Activated CD4-positive, alpha-beta T cell treated with anti-CD3 and anti-CD28 coated beads, Interleukin-2, amount 50 U/mL, for 1 hour (primary cell): ENCODE measurements at places on chromosomes 16 and 17.

DNA sequence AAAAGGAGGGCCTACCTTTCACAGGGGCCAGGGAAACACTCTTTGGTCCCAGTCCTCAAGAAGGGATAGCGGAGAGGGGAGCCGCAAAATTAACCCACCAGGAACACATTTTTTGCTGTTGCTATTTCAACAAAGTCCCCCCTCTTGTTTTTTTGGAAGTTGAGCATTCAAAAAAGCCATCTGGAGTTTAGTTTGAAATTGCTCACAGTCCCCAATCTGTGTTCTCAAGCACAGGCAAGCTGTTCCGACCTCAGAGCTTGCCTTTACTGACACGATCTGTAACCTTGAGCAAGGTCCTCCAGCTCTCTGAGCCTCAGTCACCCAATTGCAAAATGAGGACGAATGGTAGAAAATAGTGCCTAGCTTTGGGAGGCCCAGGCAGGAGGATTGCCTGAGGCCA is 131.1 kb downstream of the ZNF423 start:
- no peak for DNase-seq

DNA sequence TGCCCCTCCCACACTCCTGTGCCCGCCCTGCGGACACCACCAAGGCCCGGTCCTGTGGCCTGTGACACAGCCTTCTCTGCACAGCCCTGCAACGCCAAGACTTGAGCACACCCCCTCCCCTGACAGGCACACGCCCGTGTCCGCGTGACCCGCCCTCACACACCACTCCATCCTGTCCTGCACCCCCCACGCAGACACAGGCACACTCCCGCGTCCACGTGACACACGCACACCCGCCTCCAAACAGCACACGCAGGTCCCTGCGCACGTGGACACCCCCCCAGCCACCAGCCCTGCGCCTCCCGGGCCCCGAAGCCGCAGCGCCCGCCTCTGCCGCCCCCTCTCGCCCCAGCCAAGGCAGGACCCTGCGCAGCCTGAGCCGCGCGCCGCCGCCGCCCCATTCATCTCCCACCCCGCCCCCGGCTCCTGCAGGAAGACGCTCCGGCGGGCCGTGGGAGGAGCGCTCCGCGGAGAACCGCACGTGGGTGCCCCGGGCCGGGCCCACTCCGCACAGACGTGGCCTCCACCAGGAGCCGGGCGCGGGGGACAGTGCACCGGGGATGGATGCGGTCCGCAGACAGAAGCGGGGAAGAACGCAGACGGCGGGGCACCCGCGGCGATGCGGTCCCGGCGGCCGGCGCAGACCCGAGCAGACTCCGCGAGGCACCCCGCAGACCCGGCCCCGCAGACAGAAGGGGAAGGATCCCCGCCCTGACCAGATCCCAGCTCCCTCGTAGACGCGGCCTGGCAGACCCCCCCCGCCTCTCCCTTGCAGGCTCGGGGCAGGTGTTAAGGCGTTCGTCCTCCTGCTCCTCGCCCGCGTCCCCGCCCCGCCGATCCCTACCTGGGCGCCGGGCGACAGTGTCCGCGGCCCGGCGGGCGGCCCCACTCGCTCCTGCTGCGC is 506 bp downstream of the CAMKK1 start:
- DNase-seq, result peak; percentile 74

- no peak for DNase-seq
These were observed 181.9 kb downstream of the SNX29 start for GRCh38 chr16:12158428-12158827.

DNA sequence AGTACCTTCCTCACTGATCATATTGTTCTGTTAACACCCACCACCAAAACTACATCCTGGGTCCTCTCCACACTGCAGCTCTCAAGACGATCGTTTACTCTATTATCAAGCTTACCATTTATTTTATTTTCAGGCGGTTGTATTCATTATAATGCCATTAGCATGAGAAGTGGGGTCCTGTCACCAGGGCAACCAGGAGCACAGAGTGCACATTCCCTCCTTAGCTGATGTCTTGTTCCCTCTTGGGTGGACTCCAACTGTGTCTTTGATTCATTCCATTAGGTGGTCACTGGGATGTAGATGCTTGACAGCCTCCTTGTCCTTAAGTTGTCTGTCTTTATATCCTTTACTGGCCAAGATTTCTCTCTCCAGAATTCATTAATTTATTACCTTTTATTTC is 965.9 kb upstream of the EEF2KMT start:
- no peak for DNase-seq

GRCh38 chr16:81796035-81796434 is 16.9 kb downstream of the PLCG2 start:
- no peak for DNase-seq

GRCh38 chr17:1110862-1111598 is 68.8 kb downstream of the ABR start:
- no peak for DNase-seq

DNA sequence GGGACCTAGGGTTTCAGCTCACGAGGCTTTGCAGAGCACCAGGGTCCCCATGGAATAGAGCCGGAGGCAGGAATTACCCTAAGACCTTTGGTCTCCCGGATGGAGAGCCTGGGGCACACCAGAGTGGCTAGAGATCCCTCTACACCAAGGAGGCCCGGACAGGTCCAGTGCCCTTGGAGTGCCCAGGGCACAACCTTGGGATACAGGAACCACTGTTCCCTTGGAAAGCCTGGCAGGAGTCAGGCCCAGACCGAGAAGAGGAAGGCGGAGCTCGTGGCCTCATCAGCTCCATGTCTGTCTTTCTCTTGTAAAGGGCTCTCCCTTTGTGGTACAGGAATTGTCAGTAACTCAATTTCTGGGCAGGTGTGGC is 3.8 kb upstream of the DBNDD1 start:
- DNase-seq, result no peak

DNA sequence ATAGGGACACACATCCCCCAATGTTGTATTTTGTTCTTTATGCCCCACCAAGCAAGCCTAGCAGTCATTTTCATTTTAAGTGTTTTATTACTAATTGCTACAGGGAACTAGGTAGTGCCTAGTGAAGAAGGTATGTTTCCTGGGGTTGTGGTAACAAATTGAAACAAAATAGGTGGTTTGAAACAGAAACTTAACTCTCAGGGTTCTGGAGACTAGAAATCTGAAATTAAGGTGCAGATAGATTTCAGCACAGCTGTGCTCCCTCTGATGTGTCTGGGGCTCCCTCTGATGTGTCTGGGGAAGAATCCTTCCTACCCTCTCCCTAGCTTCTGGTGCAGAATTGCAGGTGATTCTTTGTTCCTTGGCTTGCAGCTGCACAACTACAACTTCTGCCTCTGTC is 390.1 kb downstream of the ZFHX3 start:
- DNase-seq, result no peak

GRCh38 chr16:86538196-86538780 is 16.7 kb downstream of the MTHFSD start:
- no peak for DNase-seq

DNA sequence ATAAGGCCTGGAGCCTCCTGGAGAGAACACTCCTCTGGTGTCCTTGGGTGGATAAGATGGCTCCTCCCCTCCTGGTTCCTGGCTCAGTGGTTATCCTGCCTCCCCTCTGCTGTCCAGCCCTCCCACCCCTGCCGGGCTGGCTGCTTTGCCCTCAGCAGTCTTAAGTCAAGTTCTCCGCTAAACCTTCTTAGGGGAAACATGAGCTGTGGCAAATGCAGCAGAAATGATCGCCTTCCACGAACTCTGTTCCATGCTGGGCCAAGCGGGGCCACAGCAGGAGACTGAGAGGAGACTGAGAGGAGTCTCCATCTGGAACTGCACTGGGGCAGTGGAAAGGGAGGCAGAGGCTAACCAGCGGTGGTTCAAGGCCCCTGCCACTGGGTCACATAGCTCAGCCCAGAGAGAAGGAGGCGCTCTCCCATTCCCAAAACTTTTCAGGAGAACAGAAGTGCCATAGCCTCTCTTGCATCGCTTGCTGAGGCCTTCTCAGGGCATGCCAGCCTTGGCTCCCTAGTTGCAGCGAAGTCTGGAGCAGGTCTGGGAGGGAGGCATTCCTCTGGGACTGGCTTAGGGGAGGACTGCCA is 26.9 kb downstream of the TNS4 start:
- DNase-seq, result no peak

GRCh38 chr17:19370493-19370960 is 7.8 kb upstream of the MAPK7 start:
- no peak for DNase-seq

GRCh38 chr16:66487580-66488275 is 60.6 kb downstream of the BEAN1 start:
- no peak for DNase-seq

GRCh38 chr17:37488607-37489196 is 989 bp upstream of the DUSP14 start:
- peak; percentile 49 for DNase-seq

DNA sequence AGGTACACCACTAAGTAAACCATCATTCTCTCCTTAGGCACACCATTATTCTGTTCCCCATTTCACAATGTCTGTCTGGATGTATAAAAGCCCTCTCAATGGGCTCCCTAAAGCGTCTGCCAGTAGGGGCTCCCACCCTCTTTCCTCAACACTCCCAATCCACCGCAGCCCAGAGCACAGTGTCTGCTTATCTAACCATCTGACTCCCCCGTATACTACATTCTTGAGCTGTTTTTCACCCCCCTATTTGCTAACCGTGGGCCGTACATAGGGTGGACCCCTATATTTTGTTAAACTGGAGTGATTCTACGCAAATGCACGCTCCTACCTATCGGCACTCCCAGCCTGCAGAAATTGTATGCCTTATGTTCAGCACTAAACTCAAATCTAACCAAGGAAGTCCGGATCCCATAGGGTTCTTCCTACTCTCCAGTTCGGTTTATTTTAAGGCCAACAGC is 685 bp upstream of the PSMD3 start:
- DNase-seq, result no peak

GRCh38 chr16:10981697-10982216 is 37.4 kb downstream of the CLEC16A start:
- DNase-seq, result peak; percentile 33

DNA sequence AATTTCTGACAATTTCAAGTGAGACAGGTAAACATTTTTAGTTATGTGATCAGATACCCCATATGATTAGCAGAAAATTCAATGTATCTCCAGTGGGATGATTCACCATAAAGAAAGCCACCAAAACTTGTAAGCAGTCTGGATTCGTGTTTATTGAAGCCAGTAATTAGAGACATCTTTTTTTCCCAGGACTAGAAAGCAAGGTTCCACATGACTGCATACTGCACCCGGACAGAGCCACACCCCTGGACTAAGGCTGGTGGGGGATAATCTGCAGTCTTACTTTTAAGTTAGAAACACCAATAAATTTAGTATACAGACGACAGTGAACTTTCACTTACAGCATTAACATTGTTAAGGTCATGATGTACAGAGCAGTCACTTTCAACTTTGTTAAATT is 24.2 kb upstream of the CMTM4 start:
- DNase-seq, result no peak

GRCh38 chr17:55344514-55344997 is 77.1 kb downstream of the MMD start:
- DNase-seq, result no peak

GRCh38 chr16:788399-789126 is at the start of gene CHTF18:
Gene CHTF18 (plus strand): TSS chr16:788620. CDS start chr16:788685, 65 bp downstream.
- DNase-seq, result peak; percentile 92

DNA sequence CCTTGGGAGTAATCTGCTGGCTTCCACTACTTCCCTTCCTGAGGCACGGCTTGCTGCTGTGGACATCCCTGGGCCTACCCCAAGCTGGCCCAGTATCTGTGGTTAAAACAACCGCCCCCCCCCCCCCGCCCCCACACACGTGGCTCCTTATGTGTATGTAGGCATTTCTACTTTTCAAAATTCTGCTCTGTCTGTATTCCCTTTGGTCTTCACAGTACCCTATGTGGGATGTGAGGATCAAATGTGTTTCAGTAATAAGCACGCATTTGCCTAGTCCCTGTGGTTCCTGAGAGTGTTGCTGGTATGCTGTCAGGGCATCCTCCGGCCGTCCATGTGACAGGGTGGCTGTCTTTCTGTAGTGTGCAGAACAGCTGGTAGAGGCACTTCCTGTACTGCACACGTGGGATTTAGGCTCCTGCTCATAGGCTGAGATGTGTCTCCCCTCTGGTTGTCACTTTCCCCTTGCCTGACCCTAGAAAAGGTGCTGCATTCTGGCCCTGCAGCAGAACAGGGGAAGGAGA is 2.2 kb downstream of the NT5M start:
- peak; percentile 30 for DNase-seq

DNA sequence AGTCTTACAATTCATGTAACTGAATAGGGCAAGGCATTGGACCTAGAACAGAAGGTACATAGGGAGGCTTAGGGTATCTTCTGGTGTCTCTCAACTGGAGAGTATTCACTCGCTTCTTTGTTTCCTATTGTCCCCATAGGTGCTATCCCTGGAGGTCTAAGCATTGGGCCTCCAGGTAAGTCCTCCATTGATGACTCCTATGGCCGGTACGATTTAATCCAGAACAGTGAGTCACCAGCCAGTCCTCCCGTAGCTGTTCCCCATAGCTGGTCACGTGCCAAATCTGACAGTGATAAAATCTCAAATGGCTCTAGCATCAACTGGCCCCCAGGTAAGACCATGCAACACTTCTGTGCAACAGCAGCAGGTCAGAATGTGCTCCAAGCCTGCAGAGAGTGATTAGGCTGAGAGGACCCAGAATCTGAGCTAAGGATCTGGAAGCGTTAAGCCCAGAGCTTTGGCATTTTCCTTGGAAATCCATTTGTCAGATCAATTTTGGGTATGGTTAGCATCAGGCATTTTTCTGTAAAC is 35.7 kb downstream of the TMC6 start:
- no peak for DNase-seq

- DNase-seq, result no peak
These were observed 35.4 kb upstream of the ADORA2B start for GRCh38 chr17:15909481-15909991.

- no peak for DNase-seq
These were observed 31.0 kb upstream of the NGFR start for GRCh38 chr17:49464049-49464448.

DNA sequence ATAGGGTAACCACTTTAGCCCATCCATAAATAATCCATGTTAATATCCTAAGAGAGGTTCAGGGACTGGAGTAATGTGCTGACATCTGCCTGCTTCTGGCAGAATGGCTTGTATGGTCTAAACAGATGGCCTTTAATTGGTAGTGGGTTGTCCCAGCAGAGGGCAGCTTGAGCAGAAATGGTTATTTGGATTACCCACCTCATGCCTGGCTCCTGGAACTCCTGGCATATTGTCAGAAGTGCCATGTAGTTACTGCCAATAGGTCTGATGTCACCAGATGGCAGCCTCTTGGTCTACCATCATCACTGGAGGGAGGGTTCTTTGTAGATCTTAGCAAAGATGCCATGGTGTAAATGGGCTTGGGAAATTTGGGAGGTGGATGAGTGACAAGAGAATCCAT is 157.5 kb upstream of the SOX9 start:
- no peak for DNase-seq

GRCh38 chr16:78022347-78023060 is at the start of gene CLEC3A:
Gene CLEC3A (plus strand): TSS chr16:78022548. CDS start chr16:78022627, 79 bp downstream.
- no peak for DNase-seq

GRCh38 chr17:72407336-72407909 is 286.6 kb downstream of the SOX9 start:
- no peak for DNase-seq

DNA sequence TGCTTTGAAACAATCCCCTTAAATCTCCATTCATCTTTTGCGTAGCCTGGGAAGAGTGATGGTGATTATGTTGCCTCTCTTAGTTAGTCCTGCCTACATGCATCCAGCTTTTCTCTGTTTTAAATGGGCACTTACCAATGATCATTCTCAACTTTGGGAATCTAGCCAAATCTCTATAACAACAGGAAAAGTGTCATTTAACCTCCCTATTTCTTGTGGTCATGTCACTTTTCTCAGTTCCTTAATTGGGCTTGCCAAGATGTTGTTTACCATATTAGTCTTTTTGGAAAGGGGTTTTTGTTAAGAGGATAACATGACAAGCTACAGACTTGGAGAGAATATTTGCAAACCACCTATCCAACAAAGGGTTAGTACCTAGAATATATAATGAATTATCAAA is 15.6 kb upstream of the CLEC10A start:
- no peak for DNase-seq
